B cell (primary cell): ENCODE measurements at places on chromosomes 3 and 15. TPM values are rescaled to one million over a fixed set of nuclear protein-coding genes. Genes with fewer than 3 reads are reported as not detected.

Gene CLDN1
- total RNA-seq, result not detected in 2 replicates

Gene FETUB
- total RNA-seq, result not detected in 2 replicates

Gene FGF12
- total RNA-seq, result 0.17 TPM in 1 of 2 replicates, not detected in the other

Gene RTP3
- not detected in 2 replicates for total RNA-seq

Gene STXBP5L
- not detected in 2 replicates for total RNA-seq

Gene LTF
- 0.22 TPM in 1 of 2 replicates, not detected in the other for total RNA-seq

Gene CCRL2
- total RNA-seq, result 2.3 and 2.6 TPM in 2 replicates

Gene DPPA4
- 2.8 and 3.3 TPM in 2 replicates for total RNA-seq

Gene LARP6
- total RNA-seq, result not detected in 2 replicates

Gene PTX3
- total RNA-seq, result 0.36 and 0.37 TPM in 2 replicates

Gene TUSC7
- total RNA-seq, result not detected in 2 replicates

Gene STX19
- not detected in 2 replicates for total RNA-seq

Gene TRIM69
- 28.6 and 30.8 TPM in 2 replicates for total RNA-seq

Gene CCR8
- not detected in 2 replicates for total RNA-seq

Gene IQCH
- 1.6 and 2.2 TPM in 2 replicates for total RNA-seq

Gene LRRC49
- total RNA-seq, result 0.49 and 1.4 TPM in 2 replicates

Gene MAGI1
- 0.22 TPM in 1 of 2 replicates, not detected in the other for total RNA-seq

Gene IMPG2
- total RNA-seq, result 0.44 and 0.53 TPM in 2 replicates

Gene SLC51A
- total RNA-seq, result not detected in 2 replicates

Gene PLSCR2
- 0.54 and 0.61 TPM in 2 replicates for total RNA-seq

Gene EFCC1
- not detected in 2 replicates for total RNA-seq
